Pancreas (tissue), 10 donors: ENCODE measurements at places on chromosomes 2 and 18. TPM values are rescaled to one million over a fixed set of nuclear protein-coding genes. Genes with fewer than 3 reads are reported as not detected.

The C2orf80 gene
- total RNA-seq = not detected

The ARL4C gene
- total RNA-seq = 5.9 TPM

The RPS27A gene
- total RNA-seq = 593 TPM

The SULT1C3 gene
- not detected for total RNA-seq

The FEV gene
- 0.37 TPM for total RNA-seq

The MYO7B gene
- 0.85 TPM for total RNA-seq

The STARD6 gene
- total RNA-seq = not detected

The TXNDC2 gene
- total RNA-seq = not detected

The TLX2 gene
- total RNA-seq = not detected

The PROC gene
- 0.86 TPM for total RNA-seq

The LHCGR gene
- not detected for total RNA-seq

The SELENOI gene
- 8.2 TPM for total RNA-seq

The C2orf72 gene
- 6.4 TPM for total RNA-seq
